CD8-positive, alpha-beta memory T cell (primary cell): ENCODE measurements at places on chromosomes 16 and 17.

DNA sequence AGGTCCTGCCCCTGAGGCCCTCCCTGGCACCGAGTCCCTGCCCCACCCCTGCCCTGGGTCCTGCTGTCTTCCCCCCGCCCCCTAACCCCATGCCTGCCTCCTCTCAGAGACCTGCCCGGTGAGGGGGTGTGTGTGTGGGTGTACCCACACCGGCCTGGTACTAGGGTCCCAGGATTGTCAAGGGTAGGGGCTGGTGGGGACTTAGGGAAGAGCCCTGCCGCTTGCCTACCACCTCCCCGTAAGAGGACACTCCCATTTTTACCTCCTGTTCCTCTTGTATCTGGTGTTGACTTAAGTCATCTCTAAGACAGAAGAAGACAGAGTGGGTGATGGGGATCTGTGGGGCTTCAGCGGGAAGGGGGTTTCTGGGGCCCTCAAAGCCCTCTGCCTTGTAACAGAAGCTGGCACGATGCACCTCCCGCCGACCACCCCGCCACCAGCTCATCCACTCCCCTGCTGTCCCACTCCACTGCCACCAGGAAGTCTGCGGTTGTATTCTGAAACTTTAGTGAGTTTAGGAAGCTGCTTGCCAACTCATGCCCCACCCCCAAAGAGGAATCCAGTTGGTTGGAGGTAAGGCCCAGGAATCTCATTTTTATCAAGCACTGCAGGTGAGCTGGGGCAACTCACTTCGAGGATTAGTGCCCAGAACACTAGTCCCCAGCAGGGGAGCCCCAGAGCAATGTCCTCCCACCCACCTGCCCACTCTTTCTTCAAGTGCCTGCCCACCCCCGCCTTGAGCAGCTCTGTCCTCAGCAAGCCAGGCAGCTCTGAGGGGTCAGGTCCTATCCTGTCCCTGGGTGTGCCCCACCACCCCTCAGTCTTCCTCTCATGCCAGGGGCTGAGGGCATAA is 5.6 kb downstream of the SPATA32 start:
- no peak overlapping the region for H3K27ac ChIP-seq
- peaks cover 4% of the 10 kb centered on the region for H3K36me3 ChIP-seq
- no peaks in the 10 kb centered on the region for H3K27me3 ChIP-seq
- no peak overlapping the region for H3K4me3 ChIP-seq
- DNase-seq = no peak

DNA sequence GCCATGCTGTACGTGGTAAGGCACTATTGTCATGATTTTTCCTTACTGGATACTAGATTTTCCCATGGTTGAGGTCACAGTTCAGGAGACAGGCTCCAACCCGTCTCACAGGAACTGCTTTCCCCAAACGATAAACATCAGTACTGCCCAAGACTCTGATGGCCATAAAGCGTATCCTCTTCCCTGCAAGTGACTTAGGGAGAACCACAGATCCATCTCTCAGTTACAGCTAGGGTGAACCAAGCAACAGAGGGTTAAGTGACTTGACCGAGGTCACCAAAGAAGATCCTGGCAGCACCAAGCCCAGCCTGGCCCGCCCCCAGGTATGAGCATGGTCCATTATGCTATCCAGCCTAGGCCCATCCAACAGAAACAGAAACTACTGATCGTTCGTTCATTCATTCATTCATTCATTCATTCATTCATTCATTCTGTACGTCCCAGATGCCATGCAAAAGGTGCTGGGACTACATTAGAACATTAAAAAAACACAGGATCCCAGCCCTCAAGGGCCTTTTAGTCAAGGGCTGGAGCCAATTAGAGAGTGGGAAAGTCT is 31.0 kb downstream of the MYH11 start:
- H3K36me3 ChIP-seq = no peaks in the 10 kb centered on the region
- no peak overlapping the region for H3K27ac ChIP-seq
- no peaks in the 10 kb centered on the region for H3K27me3 ChIP-seq
- H3K4me3 ChIP-seq = no peak overlapping the region
- no peaks in the 10 kb centered on the region for H3K4me1 ChIP-seq

GRCh38 chr17:19753051-19753509 is 5.0 kb upstream of the ALDH3A1 start:
- no peak for DNase-seq
- H3K4me3 ChIP-seq = no peak overlapping the region
- no peaks in the 10 kb centered on the region for H3K27me3 ChIP-seq
- no peak overlapping the region for H3K27ac ChIP-seq

- H3K27me3 ChIP-seq = no peaks in the 10 kb centered on the region
- no peaks in the 10 kb centered on the region for H3K4me1 ChIP-seq
- H3K27ac ChIP-seq = no peak overlapping the region
- H3K4me3 ChIP-seq = no peak overlapping the region
Measured at GRCh38 chr16:75798714-75799113, 72.4 kb upstream of the CPHXL start.

DNA sequence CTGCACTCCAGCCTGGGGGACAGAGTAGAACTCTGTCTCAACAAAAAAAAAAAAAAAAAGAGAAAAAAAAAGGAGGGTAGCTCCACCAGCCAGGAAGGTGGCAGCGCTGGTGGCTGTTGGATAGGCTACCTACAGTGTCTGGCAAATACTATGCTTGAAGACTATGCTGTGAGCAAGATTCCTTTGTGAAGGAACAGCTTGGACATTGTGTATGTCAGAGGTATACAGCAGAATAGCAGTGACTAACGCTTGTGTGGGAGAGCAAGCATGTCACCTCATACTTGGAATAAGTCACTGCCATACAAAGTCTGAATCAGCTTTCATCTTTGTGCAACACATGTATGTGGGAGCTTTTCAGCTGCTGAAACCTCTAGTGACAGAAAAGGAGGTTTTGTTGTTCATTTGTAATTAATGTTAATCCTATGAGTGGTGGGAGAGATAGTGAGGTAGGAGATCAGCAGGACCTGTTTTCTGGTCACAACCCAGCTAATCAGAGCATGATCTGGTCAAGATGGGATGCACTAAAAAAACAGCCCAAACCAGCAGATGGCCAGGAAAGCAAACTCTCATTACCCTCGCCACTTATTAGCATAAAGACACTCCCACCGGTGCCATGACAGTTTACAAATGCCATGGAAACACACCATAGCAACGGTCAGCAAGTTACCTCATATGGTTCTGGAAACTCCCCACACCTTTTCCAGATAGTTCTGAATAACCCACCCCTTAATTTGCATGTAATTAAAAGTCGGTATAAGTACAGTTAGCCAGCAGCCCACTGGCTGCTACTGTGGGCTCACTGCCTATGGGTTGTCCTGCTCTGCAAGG is 6.8 kb upstream of the ITGAD start:
- H3K36me3 ChIP-seq = no peaks in the 10 kb centered on the region
- DNase-seq = no peak
- no peak overlapping the region for H3K27ac ChIP-seq
- H3K4me1 ChIP-seq = no peaks in the 10 kb centered on the region

GRCh38 chr17:57755480-57756070 is 10.5 kb upstream of the CCDC182 start:
- no peak overlapping the region for H3K27ac ChIP-seq
- no peaks in the 10 kb centered on the region for H3K27me3 ChIP-seq
- H3K4me1 ChIP-seq = no peaks in the 10 kb centered on the region
- DNase-seq = no peak

DNA sequence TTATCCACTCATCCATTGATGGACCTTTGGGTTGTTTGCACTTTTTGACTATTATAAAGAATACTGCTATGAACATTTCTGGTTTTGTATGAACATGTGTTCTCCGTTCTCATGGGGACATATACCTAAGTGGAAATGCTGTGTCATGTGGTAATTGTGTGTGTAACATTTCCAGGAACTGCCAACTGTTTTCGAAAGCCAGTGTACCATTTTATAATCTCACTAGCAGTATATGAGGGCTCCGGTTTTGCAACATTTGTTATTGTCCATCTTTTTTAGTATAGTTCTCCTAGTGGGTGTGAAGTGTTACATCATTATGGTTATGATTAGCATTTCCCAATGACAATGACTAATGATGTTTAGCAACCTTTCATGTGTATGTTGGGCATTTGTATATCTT is 5.1 kb upstream of the TRIM25 start:
- peaks cover 11% of the 10 kb centered on the region for H3K4me1 ChIP-seq
- H3K27me3 ChIP-seq = no peaks in the 10 kb centered on the region
- H3K4me3 ChIP-seq = no peak overlapping the region
- no peak for DNase-seq

DNA sequence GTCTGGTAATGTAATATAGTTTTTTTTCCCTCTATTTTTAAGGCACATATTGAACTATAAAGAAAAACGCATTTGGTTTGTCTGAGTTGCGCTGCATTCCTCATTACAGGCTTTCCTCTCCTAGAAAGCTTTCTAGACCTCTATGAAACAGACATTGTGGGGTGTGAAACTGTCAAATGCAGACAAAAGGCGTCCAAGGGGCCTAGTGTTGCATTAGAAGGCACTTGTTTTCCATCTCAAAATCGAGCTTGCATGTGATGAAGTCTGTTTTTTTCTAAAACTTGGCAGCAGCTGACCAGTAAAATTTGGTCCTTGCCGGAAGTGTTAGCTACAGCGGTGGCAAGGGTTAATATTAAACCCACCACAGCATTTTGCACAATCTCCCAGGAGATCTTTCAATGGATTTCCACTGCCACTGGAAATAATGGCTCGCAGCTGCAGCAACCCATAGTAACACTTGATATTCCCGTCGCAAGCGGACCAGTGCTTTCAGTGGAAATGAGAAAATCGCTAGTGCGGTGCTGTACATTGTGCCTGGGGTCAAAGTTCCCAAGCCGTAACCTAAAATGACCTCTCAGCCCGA is 602.6 kb downstream of the KCNJ2 start:
- H3K27ac ChIP-seq = no peak overlapping the region
- no peak overlapping the region for H3K4me3 ChIP-seq
- no peaks in the 10 kb centered on the region for H3K27me3 ChIP-seq
- no peak for DNase-seq

GRCh38 chr17:17545984-17546383 is 45.5 kb downstream of the PEMT start:
- no peaks in the 10 kb centered on the region for H3K36me3 ChIP-seq
- H3K27me3 ChIP-seq = no peaks in the 10 kb centered on the region
- H3K4me1 ChIP-seq = no peaks in the 10 kb centered on the region
- DNase-seq = no peak

DNA sequence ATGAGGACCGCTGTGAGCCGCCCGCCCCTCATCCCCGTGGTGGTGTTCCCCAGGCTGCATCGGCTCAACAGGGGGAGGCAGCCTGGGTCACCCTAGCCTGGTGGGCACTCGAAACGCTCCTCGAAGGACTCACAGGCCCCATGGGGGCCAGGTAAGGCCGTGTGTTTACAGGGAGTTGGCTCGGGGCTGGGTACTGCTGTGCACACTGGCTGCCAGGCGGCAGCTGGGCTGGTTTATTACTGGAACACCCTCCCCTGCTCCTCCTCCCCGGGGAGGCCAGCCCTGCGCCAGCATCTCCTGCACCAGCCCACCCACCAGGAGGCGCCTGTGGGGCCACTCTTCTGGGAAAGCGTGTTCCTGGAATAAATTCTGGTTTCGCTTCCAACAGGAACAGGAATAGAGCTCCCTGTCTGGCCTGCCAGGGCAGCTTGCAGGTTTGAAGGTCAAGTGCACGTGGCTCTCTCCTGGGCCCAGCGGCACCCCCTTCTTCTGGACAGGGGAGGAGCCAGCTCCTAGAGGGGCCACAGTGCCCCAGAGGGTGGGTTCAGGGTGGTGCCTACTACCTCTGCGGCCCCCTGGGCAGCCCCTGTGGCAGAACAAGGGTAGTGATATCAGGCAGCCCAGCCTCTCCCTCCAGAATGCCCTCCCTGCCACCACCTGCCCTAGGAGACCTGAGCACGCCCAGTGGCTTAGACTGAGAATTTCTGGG is 11.3 kb downstream of the MCRIP1 start:
- no peaks in the 10 kb centered on the region for H3K36me3 ChIP-seq
- no peak overlapping the region for H3K4me3 ChIP-seq
- DNase-seq = no peak
- H3K27me3 ChIP-seq = no peaks in the 10 kb centered on the region
- no peaks in the 10 kb centered on the region for H3K4me1 ChIP-seq
